ENCODE measurements at places on chromosomes 13 and 19. TPM values are rescaled to one million over a fixed set of nuclear protein-coding genes. Genes with fewer than 3 reads are reported as not detected.

The NUFIP1 gene
- polyA plus RNA-seq = 3.3 TPM

The IRS2 gene
- polyA plus RNA-seq = 1.1 TPM

The ACTL9 gene
- polyA plus RNA-seq = not detected

The ZNF729 gene
- polyA plus RNA-seq = not detected

The SLC1A6 gene
- polyA plus RNA-seq = 0.96 TPM

The ZNF563 gene
- 3.8 TPM for polyA plus RNA-seq

The TMEM255B gene
- polyA plus RNA-seq = 7.6 TPM

The CYSLTR2 gene
- polyA plus RNA-seq = not detected

The MIR17HG gene
- 0.91 TPM for polyA plus RNA-seq

The SERP2 gene
- polyA plus RNA-seq = 0.88 TPM

The SIGLEC11 gene
- not detected for polyA plus RNA-seq

The SLC25A41 gene
- polyA plus RNA-seq = not detected

The F2RL3 gene
- 0.01 TPM for polyA plus RNA-seq

The KIR3DL2 gene
- polyA plus RNA-seq = not detected

The SSC5D gene
- not detected for polyA plus RNA-seq

The IGFL3 gene
- 236 TPM for polyA plus RNA-seq

The TBXA2R gene
- not detected for polyA plus RNA-seq

The SYT3 gene
- not detected for polyA plus RNA-seq

The MEIS3 gene
- 4.3 TPM for polyA plus RNA-seq

The ZNF98 gene
- 0.03 TPM for polyA plus RNA-seq

The GRIK5 gene
- polyA plus RNA-seq = 0.17 TPM

The POLRMT gene
- polyA plus RNA-seq = 20.9 TPM

The ZNF585A gene
- polyA plus RNA-seq = 11.5 TPM

The INSR gene
- polyA plus RNA-seq = 1.9 TPM

The SHD gene
- polyA plus RNA-seq = not detected

The FFAR1 gene
- not detected for polyA plus RNA-seq

The PDX1 gene
- not detected for polyA plus RNA-seq

The STARD13 gene
- 11.9 TPM for polyA plus RNA-seq

The KBTBD6 gene
- polyA plus RNA-seq = 4.1 TPM

The SIGLEC9 gene
- not detected for polyA plus RNA-seq

The FCGBP gene
- polyA plus RNA-seq = 0.02 TPM

The BRME1 gene
- polyA plus RNA-seq = 0.57 TPM

The TMEM38A gene
- 3.3 TPM for polyA plus RNA-seq

The SOX1 gene
- not detected for polyA plus RNA-seq

The SPC24 gene
- 8.0 TPM for polyA plus RNA-seq

The SRRM5 gene
- 0.02 TPM for polyA plus RNA-seq

The KLK7 gene
- 22.4 TPM for polyA plus RNA-seq

The CALR3 gene
- 0.04 TPM for polyA plus RNA-seq

The ICAM3 gene
- 3.4 TPM for polyA plus RNA-seq

The GPC6 gene
- 0.45 TPM for polyA plus RNA-seq

The TMIGD2 gene
- not detected for polyA plus RNA-seq

The NCR1 gene
- not detected for polyA plus RNA-seq

The CYP2A7 gene
- polyA plus RNA-seq = not detected

The ZNF628 gene
- polyA plus RNA-seq = 0.22 TPM

The NCAN gene
- not detected for polyA plus RNA-seq

The GADD45GIP1 gene
- 38.4 TPM for polyA plus RNA-seq

The ZNF560 gene
- polyA plus RNA-seq = 0.19 TPM

The GSX1 gene
- polyA plus RNA-seq = not detected

The ZNF8 gene
- 2.7 TPM for polyA plus RNA-seq

The CABP5 gene
- polyA plus RNA-seq = not detected

The CASP14 gene
- polyA plus RNA-seq = 122 TPM
